ENCODE measurements at places on chromosomes 2 and 18. TPM values are rescaled to one million over a fixed set of nuclear protein-coding genes. Genes with fewer than 3 reads are reported as not detected.

The STAT4 gene
- 2.8 TPM for total RNA-seq

The RBKS gene
- 1.5 TPM for total RNA-seq

The CNGA3 gene
- 0.05 TPM for total RNA-seq

The PTH2R gene
- under 0.01 TPM for total RNA-seq

The RAMP1 gene
- 0.23 TPM for total RNA-seq

The CYP26B1 gene
- not detected for total RNA-seq

The ESPNL gene
- 1.5 TPM for total RNA-seq

The PSD4 gene
- 1.2 TPM for total RNA-seq

The ROCK2 gene
- total RNA-seq = 30.0 TPM

All from smooth muscle cell of the umbilical artery (primary cell).